ENCODE measurements at places on chromosomes 5 and 9.

- no peak for DNase-seq
Measured at GRCh38 chr9:90259311-90260246, 383.0 kb downstream of the DIRAS2 start.

DNA sequence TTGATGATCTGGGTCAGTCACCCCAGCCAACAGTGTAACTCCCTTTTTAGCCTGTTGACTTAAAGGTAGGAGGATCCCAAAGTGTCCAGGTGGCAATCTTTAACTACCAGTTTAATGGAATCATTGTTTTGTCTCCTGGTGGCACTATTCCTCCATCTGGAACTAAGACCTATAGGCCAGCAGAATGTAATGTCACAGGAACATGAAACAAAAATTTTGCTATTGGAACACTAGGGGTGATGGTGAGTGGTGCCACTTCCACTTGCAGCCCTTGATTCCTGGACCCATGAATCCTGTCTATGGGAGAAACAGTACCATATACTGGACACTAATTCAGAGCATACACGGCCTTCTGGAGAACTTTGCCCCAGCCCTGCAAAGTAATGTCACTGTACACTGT, 219.5 kb upstream of the RASA1 start:
- DNase-seq: no peak

GRCh38 chr5:56612759-56613158, 202.6 kb upstream of the MAP3K1 start:
- DNase-seq: no peak

DNA sequence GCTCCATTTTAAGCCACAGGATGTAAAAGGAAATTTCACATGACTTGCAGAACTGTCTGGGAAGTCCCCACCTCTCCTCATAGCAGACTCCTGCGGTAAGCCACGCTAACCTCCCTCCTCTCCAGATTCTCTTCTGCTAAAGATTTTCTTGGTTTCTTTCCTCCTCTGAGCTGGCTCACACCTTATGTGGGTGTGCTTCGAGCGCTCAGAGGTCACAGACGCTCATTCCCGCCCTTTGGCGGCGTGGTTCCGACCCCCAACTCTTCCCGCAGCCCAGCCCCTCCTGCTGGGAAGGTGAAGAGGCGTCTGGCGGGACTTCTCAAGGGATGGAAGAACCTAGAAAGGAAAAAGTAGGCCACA, 32.9 kb upstream of the CDK20 start:
- peak; percentile 50 for DNase-seq

DNA sequence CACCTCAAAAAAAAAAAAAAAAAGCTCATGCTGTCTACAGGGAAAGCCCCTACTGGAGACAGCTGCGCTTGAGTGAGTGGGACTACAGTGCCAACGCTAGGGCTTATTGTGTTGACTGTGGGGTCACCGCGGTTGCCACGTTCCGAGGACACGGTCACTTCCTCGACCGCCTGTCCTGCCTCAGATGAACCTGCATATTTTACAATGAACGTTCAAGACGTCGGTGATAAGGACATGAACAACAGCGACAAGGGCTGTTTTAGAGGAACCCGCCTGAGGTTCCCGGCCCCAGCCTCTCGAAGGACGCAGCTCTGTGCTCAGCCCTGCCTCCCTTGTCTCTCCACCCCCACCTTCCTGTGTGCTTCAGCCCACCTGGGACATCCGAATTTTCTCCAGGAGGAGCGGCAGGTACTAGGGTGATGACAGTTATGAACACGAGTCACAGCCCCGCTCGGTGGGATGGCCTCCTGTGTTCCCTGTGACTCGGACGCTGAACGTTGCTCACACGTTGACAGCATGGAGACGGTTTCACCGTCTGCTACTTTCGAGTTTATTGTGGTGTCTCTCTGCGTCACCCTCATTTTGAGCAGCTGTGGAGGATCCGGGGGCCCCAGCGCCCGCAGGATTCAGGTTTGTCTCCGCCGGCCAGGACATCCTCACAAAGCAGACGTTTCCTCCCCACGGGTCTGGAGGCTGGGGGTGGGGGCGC, 11.3 kb upstream of the DIPK1B start:
- peak; percentile 83 for DNase-seq

GRCh38 chr9:111854799-111855198, 41.8 kb upstream of the UGCG start:
- peak; percentile 20 for DNase-seq
